ENCODE measurements at places on chromosomes 11 and 22. TPM values are rescaled to one million over a fixed set of nuclear protein-coding genes. Genes with fewer than 3 reads are reported as not detected.

KCNQ1 gene
- total RNA-seq: 9.9 TPM

AQP11 gene
- total RNA-seq: 7.5 TPM

YPEL1 gene
- total RNA-seq: 4.2 TPM

RAB30 gene
- 1.1 TPM for total RNA-seq

LRRC32 gene
- total RNA-seq: not detected

IL17REL gene
- total RNA-seq: 0.03 TPM

RRM1 gene
- total RNA-seq: 97.4 TPM

SNX32 gene
- not detected for total RNA-seq

CD248 gene
- not detected for total RNA-seq

DBX1 gene
- not detected for total RNA-seq

MYOD1 gene
- total RNA-seq: not detected

FIBIN gene
- total RNA-seq: not detected

ZNF195 gene
- total RNA-seq: 50.8 TPM

SGSM1 gene
- total RNA-seq: 0.23 TPM

NXPE1 gene
- not detected for total RNA-seq

GTSE1 gene
- total RNA-seq: 22.0 TPM

MISFA gene
- 1.0 TPM for total RNA-seq

ZP1 gene
- total RNA-seq: not detected

NR1H3 gene
- 147 TPM for total RNA-seq

IGSF22 gene
- 1.8 TPM for total RNA-seq

OR4A16 gene
- total RNA-seq: not detected

TMEM191C gene
- 4.5 TPM for total RNA-seq

VSTM5 gene
- not detected for total RNA-seq

BEST1 gene
- not detected for total RNA-seq

ANGPTL5 gene
- total RNA-seq: not detected

FGF19 gene
- total RNA-seq: 131 TPM

OR52I1 gene
- not detected for total RNA-seq

NDUFV1 gene
- total RNA-seq: 384 TPM

GPR152 gene
- total RNA-seq: not detected

CLCF1 gene
- 29.7 TPM for total RNA-seq

SLC22A8 gene
- not detected for total RNA-seq

TMEM121B gene
- not detected for total RNA-seq

CCDC81 gene
- total RNA-seq: 0.31 TPM

MFRP gene
- total RNA-seq: not detected

TBX10 gene
- total RNA-seq: 5.4 TPM

KIRREL3 gene
- 0.28 TPM for total RNA-seq

TSGA10IP gene
- total RNA-seq: not detected

P2RX6 gene
- total RNA-seq: 1.0 TPM

CYP2D6 gene
- 2.6 TPM for total RNA-seq

BANF1 gene
- total RNA-seq: 84.3 TPM

LYVE1 gene
- not detected for total RNA-seq

CRYBB2 gene
- not detected for total RNA-seq

USP2 gene
- total RNA-seq: 4.4 TPM

ZNRF3 gene
- 70.2 TPM for total RNA-seq

OR2AG2 gene
- total RNA-seq: 0.15 TPM

MUC2 gene
- 9.1 TPM for total RNA-seq

LIPT2 gene
- 27.2 TPM for total RNA-seq

DERL3 gene
- total RNA-seq: 0.79 TPM
